ENCODE measurements at places on chromosomes 11 and 22.

DNA sequence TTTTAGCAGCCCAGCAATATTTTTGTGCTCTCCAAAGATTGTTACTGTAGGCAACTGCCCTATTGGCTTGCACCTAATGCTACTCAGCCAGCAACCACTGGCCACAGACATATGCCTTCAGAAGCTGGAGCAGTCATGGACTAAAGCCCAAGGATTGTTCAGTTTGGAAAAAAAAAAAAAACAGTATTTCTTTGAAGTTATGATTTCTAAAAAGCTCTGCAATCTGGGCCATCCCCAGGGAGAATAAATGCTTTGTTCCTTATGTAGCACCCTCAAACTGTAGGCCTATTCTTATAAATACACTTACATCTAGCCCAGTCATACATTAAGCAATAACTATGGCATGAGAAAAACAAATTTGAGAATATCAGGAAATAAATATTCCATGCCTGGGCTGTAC lies 2190.5 kb upstream of the RAG2 start:
- no peak for DNase-seq

DNA sequence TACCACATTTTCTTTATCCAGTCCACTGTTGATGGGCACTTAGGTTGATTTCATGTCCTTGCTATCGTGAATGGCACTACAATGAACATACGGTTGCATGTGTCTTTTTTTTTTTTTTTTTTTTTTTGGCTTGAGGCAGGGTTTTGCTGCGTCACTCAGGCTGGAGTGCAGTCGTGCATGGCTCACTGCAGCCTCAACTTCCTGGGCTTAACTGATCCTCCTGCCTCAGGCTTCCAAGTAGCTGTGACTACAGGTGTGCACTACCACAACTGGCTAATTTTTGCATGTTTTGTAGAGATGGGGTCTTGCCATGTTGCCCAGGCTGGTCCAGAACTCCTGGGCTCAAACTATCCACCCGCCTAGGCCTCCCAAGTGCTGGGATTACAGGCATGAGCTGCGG lies 1.5 kb upstream of the CCDC90B start:
- DNase-seq, result no peak

- DNase-seq, result no peak
Observed at GRCh38 chr11:9073466-9074225, 17.8 kb downstream of the SCUBE2 start.

- no peak for DNase-seq
Observed at GRCh38 chr11:45444796-45445195, 158.7 kb upstream of the SYT13 start.

GRCh38 chr11:33912405-33913361 lies 20.8 kb upstream of the LMO2 start:
- DNase-seq, result no peak

DNA sequence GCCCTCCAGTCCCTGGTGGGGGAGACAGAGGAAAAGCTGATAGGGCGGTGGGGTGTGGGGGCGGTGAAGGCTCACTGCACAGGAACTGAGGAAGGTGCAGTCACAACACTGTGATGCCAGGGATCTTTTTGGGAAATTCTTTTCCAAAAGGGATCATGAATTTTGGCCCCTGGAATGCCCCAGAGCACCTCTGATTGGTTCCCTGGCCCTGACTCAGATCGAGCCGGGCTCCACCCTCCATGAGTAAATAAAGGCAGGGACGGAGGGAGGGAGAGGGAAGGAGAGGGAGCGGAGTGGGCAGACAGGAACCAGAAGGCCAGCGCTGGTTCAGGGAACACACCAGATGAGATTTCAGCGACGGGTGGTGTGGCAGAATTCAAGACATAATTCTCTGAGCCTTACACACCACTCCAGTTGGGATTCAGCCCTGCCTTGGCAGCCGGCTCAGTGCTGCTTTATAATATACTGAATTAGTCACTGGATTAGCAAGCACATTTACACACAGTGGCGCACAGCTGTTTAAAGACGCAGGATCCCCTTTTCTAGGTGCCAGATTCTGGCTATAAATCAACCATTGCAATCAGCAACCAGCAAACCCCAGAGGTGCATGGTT lies 80.3 kb downstream of the ETS1 start:
- DNase-seq, result no peak

- no peak for DNase-seq
Observed at GRCh38 chr22:47163856-47164513, 401.5 kb downstream of the TBC1D22A start.

GRCh38 chr11:45665933-45666647 lies 668 bp upstream of the CHST1 start:
- DNase-seq, result no peak

GRCh38 chr11:78666675-78667160 lies 92.1 kb upstream of the NARS2 start:
- DNase-seq, result no peak

DNA sequence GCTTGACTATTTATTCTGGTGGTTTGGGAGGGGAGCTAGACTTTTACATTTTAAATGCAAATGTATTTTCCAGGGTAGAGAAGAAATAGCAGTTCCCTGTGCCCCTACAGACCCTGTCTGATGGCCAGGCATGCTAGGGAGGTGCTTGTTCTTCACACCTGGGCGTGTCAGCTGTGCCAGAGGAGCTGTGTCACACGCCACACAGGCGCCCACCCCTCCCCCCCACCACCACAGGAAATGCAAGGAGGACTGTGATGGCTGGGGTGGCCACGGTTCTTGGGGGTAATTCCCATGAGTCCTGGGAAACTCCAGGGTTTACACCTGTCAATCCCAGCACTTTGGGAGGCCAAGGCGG lies 82.2 kb downstream of the FLI1 start:
- no peak for DNase-seq

GRCh38 chr11:87926250-87926970 lies 248.8 kb downstream of the RAB38 start:
- DNase-seq, result no peak
